ENCODE measurements at places on chromosomes 6 and 20.

DNA sequence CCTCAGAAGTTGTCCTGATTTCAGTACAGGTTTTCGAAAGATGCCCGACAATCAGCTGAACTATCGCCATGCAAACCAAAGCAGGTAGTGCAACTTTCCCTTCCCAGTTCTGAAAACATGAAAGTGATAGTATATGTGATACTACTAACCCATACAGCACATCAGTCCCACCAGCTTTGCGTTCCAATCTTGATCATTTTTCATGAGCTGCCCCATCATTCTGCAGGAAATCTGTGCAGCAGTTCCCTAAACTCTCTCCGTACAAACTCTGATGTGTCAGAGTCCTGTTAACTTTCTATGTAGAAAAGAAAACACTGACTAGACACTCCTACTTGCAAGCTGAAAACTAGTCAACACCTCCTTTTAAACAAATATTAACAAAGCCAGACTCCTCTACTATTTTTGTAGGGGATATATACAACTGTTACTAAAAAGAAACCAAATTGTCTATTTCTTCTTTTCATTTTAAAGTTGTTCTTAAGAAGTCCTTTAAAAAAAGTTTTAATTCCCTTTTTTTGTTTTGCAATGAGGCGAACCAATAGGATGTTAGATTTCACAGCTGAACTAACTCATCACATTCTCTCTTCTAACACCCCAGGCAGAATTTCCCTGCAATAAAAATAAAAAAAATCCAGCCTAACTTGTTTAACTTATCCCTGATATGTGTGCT, 99.6 kb upstream of the DST start:
- DNase-seq = no peak

DNA sequence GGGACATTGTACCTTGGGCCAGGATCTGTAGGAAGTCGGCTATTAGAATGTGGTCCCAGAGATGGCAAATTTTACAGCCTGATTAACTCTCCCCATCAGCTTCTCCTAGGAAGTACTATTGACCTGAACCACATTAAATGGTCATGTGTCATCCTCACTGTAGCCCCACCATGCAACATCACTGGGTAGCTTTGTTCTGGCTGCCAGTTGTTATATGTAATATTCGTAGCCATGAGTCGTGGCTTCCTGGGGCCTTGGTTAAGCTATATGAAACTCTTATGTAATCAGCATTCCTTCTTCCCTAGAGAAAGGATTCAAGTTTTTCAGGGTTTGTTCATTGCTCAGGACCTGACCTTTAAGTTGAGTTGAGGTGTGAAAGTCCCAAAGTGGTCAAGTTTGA, 125.7 kb downstream of the ANKS1A start:
- DNase-seq = no peak

GRCh38 chr6:43477235-43478007, at the start of gene TJAP1:
TSS of gene TJAP1 (plus strand) at chr6:43477570. CDS start at chr6:43499002, 21,432 bp downstream.
- peak; percentile 94 for DNase-seq

DNA sequence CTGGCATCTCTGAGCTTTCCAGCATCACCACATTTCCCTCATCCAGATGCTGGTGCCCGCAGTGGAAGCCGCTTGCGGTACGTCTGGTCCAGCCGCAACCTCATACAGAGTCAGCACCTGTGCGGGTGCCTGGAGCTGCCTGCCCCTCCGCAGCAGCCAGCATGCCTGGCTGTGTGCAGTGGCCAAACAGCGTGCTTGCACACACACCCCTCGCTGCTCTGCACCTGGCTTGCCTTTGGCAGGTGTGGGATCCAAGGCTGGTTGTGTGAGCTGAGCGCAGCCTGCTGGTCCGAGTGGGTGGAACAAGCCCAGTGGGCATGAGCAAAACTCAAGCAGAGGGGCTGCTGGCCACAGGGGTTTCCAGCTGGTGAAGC, 3.1 kb upstream of the HINT3 start:
- DNase-seq = no peak

DNA sequence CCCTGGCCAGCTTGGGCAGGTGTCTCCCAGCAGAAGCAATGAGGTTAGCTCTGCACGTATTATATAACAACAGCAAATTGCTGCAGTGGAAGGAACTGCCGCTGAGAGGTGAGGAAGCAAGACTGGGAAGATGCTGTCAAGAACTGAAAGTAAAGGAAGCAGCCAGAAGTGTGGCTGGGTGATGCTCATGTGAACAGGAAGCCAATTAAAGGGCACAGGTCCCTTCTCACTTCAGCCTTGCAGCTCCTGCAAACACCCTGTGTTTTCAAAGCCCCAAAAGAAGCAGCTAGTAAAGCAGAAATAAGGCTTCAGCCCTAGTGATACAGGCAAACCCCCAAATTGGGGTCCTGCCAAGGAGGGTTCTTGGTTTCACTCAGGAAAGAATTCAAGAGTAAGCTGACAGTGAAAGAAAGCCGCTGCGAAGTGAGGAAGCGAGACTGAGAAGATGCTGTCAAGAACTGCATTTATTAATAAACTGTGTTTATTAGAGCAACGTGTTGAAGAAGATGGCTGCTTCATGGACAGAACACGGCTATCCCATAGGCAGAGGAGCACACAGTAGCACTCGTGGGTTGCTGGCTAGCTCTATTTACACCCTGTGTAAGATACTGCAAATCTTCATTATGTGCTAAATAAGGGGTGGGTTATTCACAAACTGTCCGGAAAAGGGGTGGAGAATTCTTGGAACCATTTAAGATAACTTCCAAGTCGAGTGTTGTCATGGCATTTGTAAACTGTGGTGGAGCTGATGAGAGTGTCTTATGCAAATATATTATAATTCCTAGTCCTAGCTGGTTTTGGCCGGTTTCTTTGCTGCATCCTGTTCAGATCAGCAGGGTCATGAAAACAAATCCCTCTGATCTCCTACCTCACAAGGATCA, 152.2 kb downstream of the LINC00237 start:
- no peak for DNase-seq

DNA sequence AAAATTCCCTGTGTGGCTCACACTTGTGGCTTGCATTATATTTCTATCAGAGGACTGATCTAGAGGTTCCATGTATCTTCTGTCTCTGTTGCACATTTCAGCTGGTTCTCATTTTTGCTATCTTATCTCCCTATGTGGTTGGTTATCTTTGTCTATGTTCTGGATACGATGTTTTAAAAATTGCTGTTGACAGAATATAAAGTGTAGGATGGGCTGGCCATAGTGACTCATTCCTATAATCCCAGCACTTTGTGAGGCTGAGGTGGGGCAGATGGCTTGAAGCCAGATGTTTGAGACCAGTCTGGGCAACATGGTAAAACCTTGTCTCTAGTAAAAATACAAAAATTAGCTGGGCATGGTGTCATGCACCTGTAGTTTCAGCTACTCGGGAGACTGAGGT, 9.9 kb upstream of the ULBP3 start:
- no peak for DNase-seq
